ENCODE measurements at places on chromosomes 1 and 21.

DNA sequence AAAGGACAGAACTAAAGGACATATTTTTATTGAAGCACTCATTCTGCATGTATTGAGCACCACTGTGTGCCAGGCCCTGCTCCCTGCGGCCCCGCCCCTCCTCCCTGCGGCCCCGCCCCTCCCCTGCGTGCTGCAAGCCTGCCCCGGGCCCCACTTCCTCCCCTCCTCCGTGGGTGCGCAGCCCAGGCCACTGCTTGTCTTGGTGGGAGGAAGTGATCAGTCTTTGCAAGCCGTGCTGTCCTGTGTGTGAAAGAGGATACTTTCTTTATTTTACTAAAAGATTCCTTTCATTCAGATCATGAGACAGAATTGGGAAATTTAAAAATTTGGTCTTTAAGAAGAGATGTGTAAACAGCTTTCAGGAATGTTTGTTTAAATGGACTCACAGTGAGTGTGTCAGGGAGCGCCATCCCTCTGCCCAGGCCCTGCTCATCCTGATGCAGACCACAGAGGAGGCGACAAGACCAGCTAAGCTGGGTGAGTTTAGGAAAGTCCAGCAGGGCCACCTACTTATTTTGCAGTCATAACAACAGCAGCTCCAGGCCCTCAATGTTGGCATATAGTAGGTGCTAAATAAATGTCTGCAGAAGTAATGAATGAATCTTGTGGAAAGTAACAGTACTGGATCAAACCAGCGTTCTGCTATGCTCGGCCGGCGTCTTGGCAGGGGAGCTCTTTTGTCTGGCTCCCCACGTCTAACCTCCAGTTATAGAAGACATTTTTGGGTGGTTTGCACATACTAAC lies 88.3 kb upstream of the SELENON start:
- no peak for DNase-seq

DNA sequence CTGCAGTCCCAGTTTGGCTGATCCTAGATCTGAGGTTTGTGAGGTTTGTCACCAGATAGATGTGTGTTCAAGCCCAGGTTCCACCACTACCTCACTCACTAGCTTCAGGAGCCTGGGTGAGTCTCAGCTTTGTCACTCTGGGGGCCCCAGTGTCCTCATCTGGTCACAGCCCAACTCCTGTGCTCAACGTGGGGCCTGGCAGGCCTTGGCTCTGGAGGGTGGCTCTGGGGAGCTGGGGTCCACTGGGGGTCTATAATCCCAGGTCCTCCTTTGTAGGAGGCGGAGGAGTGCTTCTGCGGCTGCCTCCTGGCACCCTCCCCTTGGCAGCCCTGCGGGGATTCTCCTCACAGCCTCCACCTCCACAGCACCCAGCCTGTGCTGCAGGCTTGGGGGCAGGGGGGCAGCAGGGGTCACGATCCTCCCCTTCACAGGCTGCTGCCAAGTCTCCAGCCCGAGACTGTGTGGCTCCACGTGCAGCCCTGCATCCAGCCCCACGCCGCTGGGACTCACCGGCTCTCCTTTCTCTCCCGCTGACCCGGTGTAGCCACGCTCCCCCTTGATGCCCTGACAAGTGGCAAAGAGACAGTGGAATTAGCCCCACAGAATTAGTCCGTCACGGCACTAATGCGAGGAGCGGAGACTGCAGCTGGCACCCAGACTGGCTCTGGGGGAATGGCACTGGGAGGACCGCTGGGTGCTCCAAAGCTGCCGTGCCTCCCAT lies 22.5 kb upstream of the PEF1 start:
- DNase-seq, result no peak

DNA sequence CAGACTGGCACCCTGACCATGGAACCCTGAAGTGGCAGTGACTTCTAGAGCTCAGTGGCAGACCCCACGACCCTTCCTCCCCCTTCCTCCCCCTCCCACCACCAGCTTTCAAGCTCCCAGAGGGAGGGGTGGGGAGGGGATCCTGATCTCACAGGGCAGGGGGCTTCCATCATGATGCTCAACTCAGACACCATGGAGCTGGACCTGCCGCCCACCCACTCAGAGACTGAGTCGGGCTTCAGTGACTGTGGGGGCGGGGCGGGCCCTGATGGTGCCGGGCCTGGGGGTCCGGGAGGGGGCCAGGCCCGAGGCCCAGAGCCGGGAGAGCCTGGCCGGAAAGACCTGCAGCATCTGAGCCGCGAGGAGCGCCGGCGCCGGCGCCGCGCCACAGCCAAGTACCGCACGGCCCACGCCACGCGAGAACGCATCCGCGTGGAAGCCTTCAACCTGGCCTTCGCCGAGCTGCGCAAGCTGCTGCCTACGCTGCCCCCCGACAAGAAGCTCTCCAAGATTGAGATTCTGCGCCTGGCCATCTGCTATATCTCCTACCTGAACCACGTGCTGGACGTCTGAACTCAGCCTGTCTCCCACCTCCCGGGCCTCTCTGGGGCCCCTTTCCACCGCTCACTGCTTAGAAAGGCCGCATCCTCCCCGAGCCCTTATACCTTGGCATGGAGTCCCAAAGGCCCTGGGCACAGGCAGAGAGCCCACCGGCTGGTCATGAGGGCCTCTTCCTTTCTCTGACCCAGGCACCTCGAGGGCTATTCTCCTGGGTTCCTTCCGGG lies 3.9 kb downstream of the NHLH1 start:
- DNase-seq, result no peak

GRCh38 chr1:229034342-229034741 lies 236.6 kb upstream of the RAB4A start:
- no peak for DNase-seq

DNA sequence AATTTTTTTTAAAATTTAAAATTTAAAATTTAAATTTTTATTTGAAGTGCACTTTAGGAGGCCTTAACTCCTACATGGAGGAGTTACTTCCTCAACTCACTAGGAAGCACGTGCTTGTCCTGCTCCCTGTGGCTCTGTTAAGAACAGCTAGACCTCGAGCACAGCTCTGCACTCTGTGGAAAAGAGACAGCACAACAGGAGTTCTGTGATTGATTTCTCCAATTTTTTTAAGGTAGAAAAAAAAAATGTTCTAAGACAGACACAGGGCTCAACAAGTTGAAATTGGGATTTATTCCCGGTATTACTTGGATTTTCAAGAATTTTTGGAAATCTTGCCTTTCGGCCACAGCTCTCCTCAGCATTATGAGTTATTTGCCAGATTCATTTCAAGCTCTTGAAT lies 356.6 kb upstream of the LYPLAL1 start:
- DNase-seq, result no peak

GRCh38 chr1:33332881-33333280 lies 12.0 kb upstream of the A3GALT2 start:
- DNase-seq, result no peak

DNA sequence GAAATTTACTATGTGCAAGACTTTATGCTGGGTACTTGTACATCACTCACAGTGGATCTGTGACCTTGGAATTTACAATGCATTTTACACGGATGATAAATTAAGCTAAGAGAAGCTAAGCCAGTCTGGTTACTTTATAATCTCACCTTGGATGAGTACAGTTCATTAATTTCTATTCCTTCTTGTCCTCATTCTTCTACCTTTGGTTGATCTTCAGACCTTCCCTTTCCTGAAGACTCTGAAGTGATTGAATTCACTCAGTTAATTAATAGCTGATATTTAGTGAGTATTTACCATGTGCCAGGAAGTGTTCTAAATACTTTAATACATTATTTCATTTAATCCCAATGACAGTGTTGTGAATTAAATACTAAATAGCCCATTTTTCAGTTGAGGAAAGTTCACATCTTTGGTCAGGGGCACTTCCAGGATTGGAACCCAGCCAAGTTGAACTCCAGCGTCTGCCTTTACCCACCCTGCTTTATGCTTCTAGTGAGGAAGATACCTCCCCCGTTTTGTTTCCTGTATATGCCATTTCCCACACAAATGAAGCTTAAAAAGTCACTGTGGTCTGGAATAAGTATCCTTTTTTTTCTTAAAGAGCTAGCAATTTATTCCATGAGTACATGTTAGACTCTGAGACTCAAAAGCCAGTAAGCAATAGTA lies 146.6 kb downstream of the TLR5 start:
- no peak for DNase-seq

DNA sequence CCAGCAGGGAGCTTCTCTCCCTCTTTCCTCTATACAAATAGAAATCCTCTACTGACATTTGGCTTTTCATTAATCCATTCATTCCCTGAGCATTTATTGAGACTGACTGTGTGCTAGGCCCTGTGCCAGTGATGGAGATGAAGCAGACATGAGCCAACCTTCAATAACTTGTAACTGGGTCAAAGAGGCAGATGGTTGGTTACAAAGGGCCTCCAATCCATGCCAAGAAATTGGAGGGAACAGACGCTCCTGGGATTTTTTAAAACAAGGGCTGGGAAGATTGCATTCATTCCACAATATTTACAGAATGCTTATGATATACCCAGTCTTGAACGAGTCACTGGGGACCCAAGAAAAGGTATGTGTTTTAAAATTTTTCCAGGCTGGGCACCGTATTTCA lies 6.2 kb downstream of the HPCAL4 start:
- DNase-seq, result no peak

DNA sequence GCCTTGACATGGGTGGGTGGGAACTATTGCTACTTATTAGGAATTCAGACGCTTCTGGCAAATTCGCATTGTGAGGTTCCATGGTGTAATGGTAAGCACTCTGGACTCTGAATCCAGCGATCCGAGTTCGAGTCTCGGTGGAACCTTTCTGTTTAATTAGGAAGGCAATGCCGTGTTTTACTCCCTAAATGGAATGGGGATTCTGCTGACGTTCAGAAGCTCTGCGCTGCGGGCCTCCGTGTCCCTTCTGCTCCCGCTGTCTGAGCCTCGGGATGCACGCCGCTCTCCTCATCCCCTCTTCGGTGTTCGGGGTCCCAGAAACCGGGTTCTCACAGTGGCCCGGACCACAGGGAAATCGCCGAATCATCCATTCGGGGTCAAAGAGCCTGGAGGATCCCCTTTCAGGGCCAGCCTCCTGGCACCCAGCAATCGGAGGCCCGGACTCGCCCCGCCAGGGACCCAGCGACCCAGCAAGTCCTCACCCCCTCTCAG lies 280.3 kb downstream of the FAM72C start:
- no peak for DNase-seq

Measured in NCI-H1092 treated with DMSO at 0.1 percent for 48 hours (cell line).